ENCODE measurements at places on chromosomes 16 and 17.
A peak's percentile ranks its signal among the peaks of the same experiment; 100 is the strongest.

DNA sequence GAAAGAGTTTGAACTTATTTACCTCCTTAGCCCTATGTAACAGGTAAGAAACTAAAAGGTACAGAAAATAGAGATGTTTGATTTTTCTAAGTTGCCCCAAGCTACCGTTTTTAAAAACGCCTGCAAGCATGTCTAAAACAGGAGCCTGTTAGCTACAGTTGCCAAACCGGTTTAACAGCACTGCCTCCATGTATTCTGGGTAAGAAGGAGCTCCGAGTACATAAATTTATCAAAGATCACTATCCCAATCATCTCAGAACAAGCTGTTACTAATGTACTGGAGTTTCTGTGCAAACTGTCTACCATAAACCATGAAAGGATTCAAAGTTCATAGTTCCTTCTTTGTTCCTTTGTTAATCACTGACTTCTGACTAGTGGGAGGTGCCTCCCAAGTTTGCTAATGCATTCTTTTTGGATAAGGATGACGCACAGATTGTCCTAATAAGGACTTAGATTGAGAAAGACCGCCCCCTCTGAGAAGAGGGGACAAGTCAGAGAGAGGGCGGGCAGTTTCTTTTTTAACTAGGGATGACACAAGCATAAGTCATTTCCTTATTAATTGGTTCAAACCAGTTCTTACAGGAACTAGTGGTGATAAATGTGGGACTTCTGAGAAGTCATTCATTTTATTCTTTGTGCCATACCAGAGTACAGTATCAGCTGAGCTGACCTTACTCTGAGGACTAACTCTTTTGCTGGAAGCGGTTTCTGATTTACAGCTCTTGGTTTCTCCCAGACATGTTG, 55.3 kb downstream of the TUBD1 start:
- DNase-seq = peak; percentile 51

- DNase-seq = no peak
Measured at GRCh38 chr16:79823639-79824038, 223.1 kb upstream of the MAF start.

GRCh38 chr16:88907768-88908167, 41.3 kb upstream of the PABPN1L start:
- no peak for DNase-seq

DNA sequence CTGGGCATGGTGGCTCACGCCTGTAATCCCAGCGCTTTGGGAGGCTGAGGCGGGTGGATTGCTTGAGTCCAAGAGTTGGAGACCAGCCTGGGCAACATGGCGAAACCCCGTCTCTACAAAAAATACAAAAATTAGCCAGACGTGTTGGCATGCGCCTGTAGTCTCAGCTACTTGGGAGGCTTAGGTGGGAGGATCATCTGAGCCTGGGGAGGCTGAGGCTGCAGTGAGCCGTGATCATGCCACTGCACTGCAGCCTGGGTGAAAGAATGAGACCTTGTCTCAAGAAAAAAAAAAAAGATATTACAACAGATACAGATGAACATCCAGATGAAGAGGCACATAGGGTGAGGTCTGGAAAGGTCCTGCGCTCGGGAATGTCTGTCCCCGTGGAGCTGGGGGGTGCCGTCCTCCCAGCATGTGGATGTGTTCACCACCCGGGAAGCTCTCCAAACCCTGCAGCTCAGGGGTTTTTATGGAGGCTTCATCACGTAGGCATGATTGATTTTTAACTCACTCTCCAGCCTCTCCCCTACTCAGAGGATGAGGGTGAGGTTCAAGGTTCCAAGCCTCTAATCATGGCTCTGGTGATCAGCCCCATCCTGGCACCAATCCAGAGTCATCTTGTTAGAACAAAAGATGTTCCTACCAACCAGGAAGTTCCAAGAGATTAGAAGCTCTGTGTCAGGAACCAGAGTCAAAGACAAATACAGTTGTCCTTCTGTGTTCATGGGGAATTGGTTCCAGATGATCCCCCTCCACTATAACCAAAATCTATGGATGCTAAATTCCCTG, 85.0 kb upstream of the DNAJA2 start:
- no peak for DNase-seq

DNA sequence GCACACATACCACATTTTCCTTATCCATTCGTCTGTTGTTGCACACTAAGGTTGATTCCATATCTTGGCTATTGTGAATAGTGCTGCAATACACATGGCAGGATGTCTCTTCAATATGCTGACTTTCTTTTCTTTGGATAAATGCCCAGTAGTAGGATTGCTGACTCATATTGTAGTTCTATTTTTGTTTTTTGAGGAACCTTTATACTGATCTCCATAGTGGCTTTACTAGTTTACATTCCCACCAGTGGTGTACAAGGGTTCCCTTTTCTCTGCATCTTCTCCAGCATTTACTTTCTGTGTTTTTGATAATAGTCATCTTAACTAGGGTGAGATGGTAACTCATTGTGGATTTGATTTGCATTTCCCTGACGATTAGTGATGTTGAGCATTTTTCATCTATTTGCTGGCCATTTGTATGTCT, 118.1 kb downstream of the STXBP4 start:
- no peak for DNase-seq

DNA sequence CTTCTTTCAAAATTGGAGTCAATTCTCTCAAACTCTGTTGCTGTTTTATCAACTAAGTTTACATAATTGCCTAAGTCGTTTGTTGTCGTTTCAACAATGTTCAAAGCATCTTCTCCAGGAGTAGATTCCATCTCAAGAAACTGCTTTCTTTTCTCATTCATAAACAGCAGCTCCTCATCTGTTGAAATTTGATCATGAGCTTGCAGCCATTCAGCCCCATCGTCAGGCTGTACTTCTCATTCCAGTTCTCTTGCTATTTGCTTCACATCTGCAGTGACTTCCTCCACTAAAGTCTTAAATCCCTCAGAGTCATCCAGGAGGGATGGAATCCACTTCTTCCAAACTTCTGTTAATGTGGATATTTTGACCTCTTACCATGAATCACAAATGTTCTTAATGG, 230.6 kb downstream of the IRF8 start:
- no peak for DNase-seq

DNA sequence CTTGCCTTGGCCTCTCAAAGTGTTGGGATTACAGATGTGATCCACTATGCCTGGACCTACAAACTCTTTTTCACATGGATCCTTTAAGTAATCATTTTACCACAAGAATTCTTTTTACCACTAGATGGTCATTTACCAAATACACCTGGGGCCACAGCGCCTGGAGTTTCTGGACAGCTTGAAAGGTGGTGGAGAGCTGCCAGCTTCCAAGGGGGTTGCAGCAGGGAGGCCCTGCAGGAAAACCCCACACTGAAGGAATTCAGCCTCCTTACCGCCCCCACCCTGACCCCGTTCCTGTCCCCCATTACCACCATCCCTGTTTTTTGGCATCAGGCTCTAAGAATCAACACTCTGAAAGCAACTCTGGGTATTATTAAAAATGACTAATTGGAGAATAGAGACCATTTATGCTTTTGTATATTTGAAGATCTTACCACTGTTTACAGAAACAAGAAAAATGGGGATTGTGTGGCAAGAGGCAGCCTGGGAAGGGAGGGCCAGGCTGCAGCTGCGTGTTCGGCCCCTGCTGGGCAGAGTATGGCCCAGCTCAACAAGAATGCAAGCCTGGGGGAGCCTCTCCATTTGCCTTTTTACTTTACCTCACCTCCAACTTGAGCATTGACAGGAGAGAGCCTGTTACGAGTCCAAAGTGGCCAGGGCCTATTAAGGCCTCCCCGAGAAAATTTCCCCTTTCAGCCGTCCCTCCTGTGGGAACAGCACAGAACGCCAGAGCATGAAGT, 209.9 kb downstream of the ZFHX3 start:
- no peak for DNase-seq

DNA sequence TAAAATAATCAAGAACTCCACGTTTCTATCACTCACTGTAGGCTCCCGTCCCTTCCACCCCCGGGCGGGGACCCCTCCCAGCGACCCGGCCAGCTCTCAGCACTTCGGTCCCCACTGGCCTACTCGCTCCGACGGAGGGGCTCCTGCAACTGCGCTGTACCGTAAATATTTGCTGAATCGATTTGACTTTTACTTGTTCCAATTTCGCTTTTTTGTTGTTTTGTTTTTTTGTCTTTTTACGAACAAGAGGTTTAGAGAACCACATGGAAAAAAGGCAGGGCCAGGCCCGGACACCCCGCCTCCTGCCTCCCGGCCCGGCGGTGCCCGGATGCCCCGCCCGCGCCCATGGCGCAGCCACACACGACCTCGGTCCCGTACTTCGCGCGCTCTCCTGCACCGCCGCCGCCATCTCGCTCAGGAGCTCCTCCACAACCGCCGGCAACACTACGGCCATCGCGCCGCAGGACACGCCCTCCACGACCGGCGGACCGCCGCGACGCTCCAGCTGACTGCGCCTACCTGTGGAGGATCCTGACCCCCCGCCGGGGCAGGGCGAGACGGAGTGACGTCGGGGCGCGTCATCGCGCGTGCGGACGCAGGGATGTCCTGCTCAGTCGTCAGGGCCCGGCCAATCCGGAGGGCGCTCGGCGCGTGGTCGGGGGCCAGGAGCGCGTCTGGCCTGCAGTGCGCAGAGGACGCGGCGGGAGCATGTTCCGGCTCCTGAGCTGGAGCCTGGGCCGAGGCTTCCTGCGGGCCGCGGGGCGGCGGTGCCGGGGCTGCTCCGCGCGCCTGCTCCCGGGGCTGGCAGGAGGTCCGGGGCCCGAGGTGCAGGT, at the start of the genes TTC19 and ZSWIM7:
TTC19 (plus strand) TSS at position 684 of the 833 bp plus-strand sequence; CDS start at position 709, 25 bp downstream.
ZSWIM7 (minus strand) TSS at position 564 of the 833 bp plus-strand sequence; CDS start at position 454, 110 bp downstream.
- DNase-seq = peak; percentile 88

DNA sequence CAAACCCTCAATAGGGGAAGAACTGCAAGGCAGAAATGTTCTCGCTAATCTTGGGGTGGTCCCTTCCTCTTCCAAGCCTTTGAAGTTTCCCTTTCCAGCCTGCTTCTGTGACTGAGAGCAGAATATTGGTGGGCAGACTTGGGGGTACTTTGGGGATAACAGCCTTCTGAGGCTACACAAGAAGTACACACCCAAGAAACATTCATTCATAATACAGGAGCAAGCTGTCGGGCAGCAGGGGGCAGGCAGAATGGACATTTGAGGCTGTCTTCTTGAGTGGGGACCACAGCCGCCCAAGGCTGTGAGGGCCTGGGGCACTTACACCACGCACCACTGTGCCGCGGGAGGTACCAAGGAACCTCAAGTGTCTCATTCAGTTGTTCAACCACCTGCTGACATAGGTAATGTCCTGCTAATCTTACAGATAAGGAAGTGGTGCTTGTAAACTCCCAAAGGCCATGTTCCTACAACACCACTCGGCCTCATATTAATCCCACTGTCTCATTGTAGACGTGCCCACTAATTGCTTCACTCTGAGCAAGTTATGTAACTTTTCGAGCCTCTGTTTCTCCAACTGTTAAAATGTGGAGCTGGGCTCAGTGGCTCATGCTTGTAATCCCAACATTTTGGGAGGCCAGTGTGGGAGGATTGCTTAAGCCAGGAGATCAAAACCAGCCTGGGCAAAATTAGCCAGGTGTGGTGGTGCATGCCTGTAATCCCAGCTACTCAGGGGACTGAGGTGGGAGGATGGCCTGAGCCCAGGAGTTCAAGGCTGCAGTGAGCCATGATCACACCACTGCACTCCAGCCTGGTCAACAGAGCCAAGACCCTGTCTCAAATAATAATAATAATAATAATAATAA, 2.5 kb upstream of the MRPS23 start:
- no peak for DNase-seq

- DNase-seq = peak; percentile 21
Measured at GRCh38 chr17:4499431-4500190, 930 bp downstream of the SPNS2 start.

DNA sequence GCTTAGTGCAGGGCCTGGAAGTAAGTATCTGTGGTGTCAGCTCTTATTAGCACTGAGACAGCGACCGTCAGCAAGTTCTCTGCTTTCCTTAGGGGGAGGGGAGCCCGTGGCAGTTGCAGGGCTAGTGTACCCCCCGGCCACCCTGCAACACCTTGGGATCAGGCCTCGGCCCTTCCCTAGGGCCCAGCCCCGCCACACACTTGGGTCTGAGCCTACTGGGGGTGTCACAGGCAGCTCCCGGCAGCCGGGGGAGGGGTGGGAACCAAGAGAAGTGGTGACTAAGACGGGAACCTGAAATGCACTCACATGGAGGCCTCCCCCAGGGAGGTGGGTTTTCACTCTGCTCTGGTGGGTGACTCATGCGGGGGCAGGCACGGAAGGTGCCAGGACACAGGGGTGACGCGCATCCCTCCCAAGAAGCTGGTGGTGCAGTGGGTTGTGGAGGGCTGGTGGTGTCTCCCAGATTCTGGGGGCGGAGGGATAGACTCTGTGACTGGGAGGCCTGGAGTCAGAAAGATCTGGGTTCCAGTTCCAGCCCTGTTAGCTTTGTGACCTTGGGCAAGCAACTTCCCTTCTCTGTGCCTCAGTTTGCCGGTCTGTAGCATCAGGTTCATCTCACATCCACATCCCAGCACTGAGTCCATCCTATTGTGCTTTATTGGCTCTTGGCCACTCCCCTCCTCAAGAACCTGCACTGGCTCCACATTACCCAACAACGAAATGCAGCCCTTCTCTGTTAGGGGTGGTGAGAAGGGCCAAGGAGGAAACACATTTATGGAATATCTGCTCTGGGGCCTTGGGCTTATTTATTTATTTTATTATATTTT, 44.5 kb downstream of the LAT start:
- peak; percentile 39 for DNase-seq

DNA sequence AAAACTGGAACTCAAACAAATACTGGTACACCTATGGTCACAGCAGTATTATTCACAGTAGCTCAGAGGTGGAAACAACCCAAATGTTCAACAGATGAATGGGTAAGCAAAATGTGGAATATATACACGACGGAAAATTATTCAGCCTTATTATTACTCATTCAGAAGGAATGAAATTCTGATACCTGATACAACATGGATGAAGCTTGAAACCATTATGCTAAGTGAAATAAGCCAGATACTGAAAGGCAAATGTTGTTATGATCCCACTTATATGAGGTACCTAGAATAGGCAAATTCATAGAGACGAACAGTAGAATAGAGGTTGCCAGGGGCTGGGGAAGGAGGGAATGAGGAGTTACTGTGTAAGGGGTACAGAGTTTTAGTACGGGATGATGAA, 27.1 kb upstream of the MYLK3 start:
- DNase-seq = no peak

DNA sequence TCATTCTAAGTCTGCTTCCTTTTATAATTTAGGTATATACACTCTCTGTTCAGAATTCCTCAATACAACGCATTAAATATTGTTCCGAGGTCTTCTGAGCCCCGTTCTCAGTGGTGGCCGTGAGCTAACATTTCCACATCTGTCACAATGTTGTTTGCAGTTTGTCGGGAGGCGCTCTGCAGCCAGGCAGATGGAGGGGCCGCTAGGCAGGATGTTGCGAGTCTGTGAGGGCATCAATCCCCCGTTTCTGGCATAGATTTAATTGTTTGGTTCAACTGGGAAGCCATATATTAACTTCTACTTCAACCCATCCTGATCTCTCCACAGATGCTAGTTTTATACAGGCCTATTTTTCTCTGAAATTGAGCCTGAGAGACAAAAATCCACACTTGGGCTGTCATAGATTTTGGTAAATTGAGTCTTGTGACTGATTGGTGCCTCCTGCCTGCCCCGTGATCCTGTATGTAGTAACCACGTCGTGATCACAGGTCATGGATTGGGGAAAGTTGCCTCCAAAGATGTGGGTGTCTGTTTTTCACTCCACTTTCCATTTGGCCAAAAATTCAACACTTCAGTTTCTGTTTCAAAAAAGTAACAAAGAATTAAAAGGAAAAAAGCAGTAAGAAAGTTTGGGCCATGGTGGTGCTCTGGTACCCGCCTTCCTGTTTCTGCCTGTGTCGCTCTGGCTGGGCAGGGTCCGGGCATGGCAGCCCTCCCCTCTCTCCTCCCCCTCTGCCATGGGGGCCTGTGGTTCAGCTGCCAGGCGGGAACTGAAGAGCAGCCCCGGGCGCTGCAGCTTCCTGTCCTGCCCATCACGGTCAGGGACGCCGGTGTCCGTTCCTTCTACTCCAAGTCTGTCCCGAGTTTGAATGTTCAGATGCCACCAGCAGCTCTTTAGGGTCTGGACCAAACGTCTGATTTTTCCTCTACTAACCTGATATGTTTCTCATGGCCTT, 41.5 kb downstream of the RPTOR start:
- no peak for DNase-seq
